ENCODE measurements at places on chromosomes 12 and 14.

- DNase-seq = no peak
Observed at GRCh38 chr12:107864235-107864634, 89.7 kb downstream of the ASCL4 start.

GRCh38 chr14:45073231-45073879, 10.6 kb upstream of the PRPF39 start:
- no peak for DNase-seq

DNA sequence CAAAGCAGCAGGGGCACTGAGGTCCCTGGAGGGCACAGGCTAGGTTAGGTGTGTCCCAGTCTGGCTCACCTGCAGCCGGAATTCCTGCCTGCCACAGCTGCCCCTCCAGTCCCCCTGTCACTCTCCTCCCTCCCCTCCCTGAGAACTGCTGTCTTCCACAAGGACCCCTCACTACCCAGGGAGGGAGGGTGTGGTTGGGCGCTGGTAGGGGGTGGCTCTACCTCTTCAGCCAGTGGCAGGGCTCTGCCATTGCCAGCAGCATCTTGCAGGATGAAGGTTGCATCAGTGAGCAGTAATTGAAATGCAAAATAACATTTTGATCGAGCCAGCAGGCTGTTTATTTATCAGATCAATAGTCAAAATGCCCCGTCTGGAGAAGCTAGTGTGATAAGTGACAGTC, 45.7 kb downstream of the ESRRB start:
- no peak for DNase-seq

GRCh38 chr14:67483579-67484285, 4.8 kb downstream of the TMEM229B start:
- DNase-seq = no peak

DNA sequence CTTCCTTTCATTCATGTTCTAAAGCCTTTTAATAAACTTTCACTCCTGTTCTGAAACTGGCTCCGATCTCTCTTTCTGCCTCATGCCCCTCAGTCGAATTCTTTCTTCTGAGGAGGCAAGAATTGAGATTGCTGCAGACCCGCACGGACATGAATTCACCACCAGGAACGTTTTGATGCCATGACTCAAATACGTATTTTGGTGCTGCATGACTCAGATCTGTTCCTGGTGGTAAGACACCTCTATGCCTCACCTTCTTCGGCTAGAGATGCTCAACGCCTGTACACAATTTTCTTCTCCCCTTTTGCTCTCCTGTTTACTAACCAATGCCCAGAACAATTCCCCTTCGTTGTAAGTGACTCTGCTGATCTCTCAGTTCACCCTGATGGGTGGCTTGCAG, 52.0 kb upstream of the RIMBP2 start:
- no peak for DNase-seq

GRCh38 chr14:74671789-74672188, 41.1 kb downstream of the AREL1 start:
- no peak for DNase-seq

DNA sequence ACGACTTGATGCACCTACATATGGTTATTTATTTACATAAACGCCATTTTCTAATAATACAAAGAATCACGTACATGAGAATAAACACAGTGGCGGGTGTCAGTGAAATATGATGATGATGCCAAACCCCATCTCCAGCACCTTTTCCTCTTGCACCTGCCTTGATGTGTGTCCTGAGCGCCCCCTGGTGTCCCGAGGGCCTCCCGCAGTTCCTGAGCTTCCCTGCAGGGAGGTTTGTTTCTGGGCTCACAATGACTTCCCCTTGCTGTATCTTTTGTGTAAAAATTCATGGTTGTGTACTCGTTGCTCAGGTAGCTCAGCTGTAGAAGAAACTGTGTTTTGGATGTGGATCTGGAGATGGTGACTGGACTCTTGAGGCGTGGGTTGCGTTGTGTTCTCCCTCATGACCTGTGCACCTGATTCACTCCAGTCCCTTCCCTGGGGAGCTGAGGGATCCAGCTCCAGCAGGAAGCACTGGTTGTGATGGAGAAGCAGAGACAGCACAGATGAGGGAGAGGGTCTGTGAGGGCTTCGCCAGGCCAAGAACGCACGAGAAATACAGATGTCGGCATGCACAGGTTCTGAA, 1037.8 kb downstream of the TMEM121 start:
- DNase-seq = peak; percentile 65

- no peak for DNase-seq
Observed at GRCh38 chr12:21472197-21472823, 29.1 kb downstream of the RECQL start.

DNA sequence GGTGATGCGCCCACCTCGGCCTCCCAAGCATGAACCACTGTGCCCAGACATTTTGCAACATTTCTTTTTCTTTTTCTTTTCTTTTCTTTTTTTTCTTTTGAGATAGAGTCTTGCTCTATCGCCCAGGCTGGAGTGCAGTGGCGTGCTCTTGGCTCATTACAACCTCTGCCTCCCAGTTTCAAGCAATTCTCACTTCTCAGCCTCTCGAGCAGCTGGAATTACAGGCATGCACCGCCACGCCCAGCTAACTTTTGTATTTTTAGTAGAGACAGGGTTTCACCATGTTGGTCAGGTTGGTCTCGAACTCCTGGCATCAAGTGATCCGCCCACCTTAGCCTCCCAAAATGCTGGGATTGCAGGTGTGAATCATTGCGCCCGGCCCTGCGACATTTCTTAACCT, 7.6 kb upstream of the CDC42BPB start:
- no peak for DNase-seq

DNA sequence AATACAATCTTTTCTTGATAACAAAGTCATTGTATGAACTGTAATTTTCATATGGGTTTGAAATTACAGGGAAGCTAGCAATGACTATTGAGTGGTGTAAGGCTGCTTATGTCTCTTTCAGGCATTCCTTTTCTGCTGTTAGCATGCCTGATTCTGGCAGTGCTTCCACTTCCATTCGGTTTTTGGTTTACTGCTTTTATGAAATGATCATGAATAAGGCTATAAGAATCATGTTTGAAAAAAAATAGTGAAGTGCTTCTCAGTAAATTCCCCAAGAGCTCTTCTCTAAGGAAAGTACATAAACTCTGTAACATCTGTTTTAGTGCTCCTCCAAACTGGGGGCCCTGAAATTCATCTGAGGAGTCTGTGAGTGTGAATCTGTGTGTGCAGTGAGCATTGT, 434.0 kb upstream of the RGS6 start:
- DNase-seq = no peak

- DNase-seq = no peak
Observed at GRCh38 chr12:5200278-5201087, 156.8 kb downstream of the KCNA5 start.

DNA sequence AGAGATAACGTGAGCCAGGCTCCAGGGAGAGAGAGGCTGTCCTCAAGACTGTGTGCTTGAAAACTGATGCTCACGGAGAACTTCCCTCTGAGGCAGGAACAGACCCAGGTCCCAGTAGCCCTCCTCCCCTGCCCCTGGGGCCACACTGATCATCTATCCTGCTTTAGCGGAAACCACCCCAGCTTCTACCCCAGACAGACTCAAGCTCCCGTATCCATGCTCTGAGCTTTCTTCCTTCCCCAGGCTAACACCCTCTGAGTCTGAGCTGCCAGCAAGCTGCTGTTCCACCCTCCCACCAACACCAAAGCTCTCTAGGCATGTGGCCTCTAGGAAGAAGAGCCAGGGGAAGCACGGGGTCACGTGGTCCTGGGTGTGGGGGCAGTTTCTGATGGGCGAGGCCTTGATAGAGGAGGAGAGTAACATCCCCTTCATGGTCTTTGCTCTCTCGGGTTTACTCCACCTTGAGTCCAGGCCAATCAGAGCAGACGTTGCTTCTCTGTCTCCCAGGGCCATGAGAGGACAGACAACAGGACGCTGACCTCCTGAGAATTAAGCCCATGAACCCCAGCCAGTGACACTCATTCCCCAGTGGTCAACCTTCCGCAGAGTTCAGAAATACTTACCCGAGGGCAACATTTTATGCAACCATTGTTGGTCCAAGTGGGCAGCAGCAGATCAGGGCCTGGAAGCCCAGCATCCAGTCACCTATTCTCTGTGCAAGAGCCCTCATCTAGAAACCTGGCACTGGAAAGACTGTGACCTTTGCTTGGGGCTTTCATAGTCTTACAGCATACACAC, 1.4 kb downstream of the PCK2 start:
- DNase-seq = peak; percentile 93

All from inflammatory macrophage treated with lipopolysaccharide for 1 hour (primary cell).